ENCODE measurements at places on chromosomes 2 and 18.

DNA sequence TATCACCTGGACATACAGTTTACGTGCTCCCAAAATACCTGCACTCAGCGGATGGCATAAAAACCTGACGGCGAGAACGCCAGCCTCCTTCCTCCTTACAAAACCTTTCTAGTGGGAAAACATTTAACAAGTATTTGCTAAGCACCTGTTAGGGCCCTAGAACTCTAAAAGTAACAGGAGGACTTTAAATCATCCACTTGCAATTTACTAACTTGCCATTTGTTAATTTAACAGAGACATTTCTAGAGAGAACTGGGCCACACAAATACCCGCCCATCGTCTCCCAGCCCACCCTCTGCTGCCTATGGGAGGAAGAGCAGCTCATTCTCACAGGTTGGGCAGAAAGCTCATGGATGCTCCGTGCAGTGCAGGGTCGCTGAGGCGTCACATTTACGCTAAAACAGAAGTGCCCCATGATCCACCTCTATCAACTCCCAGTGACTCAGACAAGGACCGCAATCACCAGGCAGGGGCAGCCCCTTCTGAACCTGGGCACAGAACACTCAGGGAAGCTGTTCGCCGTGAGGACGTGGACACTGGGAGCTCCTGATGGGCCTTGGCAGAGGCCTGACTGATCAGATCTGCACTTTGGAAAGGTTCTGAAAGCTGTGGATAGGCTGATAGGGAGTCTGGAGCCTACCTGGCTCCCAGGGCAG is 106.9 kb downstream of the HDAC4 start:
- no peak for DNase-seq

DNA sequence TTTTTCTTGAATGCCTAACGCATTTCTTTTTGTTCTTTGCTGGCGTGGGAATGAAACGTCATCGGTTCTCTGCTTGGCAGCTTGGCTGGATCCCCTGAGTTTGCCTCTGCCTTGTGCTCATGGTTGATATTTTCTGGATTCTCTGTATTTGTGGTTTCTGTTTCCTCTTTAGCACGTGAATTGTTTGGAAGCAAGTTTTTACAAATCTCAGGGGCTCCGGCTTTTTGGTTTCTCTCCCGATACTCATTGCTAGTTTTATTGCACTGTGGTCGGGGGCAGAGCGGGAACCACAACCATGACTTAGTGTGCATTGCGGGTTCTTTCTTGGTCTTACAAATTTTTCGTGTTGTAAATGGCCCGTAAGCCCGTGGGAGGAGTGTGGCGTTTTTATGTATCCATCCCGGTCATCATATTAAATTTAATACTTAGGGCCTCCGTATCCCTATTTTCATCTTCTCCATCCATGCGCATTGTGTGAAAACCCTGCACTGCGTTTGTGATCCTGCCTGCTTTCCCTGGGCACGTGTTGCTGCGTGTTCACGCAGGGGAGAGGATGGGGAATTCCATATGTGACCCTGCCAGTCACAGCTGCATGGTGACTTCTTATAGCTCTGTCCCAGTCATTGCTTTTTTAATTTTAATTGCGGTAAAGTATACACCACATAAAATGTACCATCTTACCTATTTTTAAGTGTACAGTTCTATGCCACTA is 9.4 kb downstream of the RAMP1 start:
- no peak for DNase-seq

- DNase-seq = no peak
Measured at GRCh38 chr2:194870974-194871535, 786.0 kb upstream of the SLC39A10 start.

GRCh38 chr2:50355891-50356290 is 676.0 kb downstream of the NRXN1 start:
- no peak for DNase-seq

- DNase-seq = no peak
Measured at GRCh38 chr2:42185220-42185921, 16.2 kb downstream of the EML4 start.

GRCh38 chr2:25936889-25937545 is 45.3 kb downstream of the KIF3C start:
- peak; percentile 57 for DNase-seq

DNA sequence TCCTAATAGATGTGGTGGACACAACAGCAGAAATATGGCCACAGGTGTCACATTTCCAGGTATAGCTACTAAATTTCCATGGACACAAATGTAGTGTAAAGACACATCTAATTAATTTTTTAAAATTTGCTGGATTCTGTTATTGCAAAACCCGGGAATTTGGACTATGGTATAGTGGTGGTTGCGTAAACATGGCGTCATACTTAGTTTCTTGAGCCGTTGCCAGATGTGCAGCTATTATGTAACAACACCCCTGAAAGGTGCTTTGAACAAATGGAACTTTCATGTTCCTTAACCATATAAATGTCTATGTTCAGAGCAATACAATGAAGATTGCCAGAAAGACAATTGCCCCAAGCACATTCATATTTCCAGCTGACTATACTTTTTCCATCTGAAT is 85.9 kb downstream of the HRH4 start:
- DNase-seq = no peak

DNA sequence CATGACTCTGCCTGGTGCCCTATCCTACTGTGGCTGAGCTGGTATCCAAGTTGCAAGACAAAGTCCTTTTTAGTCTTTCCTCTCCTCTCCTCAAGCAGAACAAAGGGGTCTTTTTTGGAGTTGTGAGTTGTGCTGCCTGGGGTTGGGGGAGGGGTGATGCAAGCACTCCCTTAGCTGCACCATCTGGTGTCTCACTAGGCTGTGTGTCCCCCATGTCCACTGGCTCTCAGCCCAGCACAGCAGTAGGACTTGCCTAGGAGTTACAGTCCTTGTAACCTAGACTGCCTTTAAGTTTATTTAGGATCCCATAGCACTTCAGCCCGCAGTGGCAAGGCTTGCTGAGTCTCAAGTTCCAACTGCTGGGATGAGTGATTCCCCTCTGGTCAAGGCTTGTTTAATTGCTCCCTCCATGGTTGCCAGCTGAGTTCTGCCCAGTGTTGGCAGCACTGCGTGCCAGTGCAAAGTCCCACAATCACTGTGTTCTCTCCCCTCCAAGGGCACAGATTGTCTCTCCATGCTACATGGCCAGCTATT is 13.2 kb upstream of the ILKAP start:
- DNase-seq = peak; percentile 96

GRCh38 chr18:5627776-5628511 is 84.1 kb upstream of the EPB41L3 start:
- DNase-seq = no peak

GRCh38 chr2:191797500-191797899 is 49.4 kb downstream of the CAVIN2 start:
- no peak for DNase-seq

GRCh38 chr2:237726401-237726830 is 72.2 kb upstream of the RBM44 start:
- no peak for DNase-seq

- no peak for DNase-seq
Measured at GRCh38 chr2:141316103-141316502, 814.7 kb downstream of the LRP1B start.

DNA sequence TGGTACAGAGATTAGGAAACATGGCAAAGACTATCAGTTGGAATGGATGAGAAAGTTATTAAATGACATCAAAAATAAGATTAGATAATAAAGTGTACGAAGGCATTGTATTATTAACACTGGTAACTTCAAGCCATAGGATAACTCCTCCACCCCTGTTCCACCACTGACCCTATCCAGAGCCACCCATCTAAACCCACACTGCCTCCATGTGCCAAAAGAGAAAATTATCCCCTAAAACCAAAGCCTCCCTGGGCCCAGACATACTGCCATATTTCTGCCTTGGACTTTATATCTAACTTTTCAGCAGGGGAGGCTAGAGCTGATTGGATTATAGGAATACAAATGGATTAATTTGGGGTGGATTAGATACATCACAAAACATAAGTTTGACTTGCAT is 443.7 kb downstream of the BCL11A start:
- no peak for DNase-seq

DNA sequence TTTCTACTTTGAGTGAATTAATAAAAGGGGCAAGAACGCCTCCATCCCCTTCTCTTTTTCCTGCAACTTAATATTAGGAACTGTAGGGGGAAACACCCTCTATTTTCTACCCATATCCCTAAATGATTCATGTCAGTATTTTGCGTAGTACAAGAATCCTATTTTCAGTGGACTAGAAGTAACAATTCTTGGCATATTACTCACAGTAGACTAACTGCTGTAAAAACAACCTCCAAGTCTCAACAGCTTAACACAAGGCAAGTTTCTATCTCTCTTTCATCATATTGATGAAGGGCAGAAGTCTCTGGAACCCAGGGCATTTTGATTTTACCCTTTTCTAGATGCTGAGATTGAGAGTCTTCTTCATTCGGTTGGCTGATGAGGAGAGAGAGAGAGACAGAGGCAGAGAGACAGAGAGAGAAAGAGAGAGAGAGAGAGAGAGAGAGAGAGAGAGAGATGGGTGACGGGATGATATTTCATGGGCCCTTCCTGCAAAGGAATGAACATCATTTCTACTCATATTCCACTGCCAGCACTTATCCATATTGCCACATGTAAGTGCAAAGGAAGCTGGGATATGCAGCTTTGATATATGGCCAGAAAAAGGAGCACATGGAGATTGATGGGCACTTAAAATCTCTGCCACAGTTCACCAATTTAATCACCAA is 481.6 kb downstream of the LPIN1 start:
- DNase-seq = no peak

DNA sequence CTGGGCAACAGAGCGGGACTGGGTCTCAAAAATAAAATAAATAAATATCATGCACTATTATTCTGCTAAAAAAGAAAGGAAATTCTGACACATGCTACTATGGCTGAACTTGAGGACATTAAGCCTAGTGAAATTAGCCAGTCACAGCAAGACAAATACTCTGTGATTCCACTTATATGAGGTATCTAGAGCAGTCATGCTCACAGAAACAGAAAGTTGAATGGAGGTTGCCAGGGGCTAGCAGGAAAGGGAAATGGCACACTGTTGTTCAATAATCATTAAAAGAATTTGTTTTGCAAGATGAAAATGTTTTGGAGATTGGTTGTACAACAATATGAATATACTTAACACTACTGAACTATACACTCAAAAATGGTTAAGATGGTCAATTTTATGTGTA is 60.8 kb downstream of the NCKAP1 start:
- no peak for DNase-seq

GRCh38 chr2:134370655-134371445 is 117.0 kb downstream of the MGAT5 start:
- DNase-seq = no peak

DNA sequence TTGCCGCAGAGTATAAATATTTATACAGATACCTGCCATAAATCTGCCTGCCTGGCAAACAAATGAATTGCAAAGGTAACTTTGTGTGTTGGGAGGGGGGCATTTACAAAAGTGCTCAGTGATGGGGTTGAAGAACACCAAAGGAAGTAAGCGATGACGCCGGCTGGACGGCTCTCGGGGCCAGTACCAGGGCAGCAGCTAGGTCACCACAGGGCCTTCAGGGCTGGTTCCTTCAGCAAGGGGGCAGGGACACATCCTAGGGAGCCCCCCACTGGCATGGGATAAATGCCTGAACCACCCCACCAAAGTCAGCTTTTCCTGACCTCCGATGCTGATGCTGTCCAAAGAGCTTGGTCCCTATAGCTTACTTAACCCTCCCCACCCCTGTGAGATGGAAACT is 190.4 kb downstream of the CELF4 start:
- no peak for DNase-seq

DNA sequence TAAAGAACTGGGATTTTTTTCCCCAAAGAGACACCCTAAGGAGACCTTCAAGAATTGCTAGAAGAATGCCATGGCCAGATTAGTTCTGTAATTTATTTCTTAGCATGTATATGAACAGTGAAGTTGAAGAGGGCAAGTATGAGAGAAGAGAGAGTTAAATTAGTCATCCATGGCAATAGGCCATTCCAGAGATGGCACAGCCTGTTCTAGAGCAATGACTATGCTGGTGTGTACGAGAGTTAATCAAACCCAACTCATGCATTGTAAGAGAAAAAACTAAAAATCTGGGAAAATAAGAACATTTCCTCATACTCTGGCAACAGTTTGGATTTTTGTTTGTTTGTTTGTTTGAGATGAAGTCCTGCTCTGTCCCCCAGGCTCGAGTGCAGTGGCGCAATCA is 112.1 kb upstream of the PIK3C3 start:
- DNase-seq = no peak

- no peak for DNase-seq
Measured at GRCh38 chr2:7706791-7707190, 789.6 kb downstream of the RNF144A start.

GRCh38 chr2:116545286-116546068 is 1269.0 kb upstream of the DDX18 start:
- DNase-seq = no peak

GRCh38 chr18:3420919-3421279 is 29.1 kb upstream of the TGIF1 start:
- DNase-seq = no peak

- no peak for DNase-seq
Measured at GRCh38 chr2:84841577-84841976, 39.3 kb downstream of the TRABD2A start.

GRCh38 chr2:84548303-84548702 is 32.0 kb downstream of the DNAH6 start:
- no peak for DNase-seq

DNA sequence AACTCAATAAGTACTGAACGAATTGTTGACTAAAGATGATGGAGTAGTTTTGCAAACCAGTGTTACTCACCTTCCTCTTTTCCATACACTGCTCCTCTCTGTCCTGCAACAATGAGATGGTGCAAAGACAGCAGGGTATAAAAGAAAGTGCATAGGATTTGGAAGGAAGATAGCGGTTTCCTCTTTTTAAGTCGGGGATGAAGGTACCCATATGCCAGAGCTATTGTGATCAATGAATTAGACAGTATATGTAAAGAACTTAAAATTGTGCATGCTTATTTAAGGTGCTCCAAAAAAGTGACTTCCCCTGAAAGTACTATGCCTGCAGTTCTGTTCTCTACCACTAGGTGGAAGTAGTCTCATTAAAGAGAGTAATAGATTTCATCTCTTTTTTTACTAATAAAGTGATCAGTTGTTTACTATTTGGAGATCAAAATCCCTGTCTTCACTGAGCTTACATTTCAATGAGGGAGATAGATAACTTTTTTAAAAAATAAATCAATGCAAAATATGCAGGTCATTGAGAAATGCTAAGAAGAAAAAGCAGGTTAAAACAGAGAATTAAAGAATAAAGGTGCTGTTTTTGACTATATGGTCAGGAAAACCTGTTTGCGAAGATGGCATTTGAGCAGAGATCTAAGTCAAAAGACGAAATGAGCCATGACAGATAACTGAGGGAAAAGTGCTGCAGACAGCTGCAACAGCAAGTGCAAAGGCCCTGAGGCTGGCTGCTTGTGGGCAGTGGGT is 339.7 kb upstream of the SLC14A2 start:
- DNase-seq = no peak

- DNase-seq = no peak
Measured at GRCh38 chr2:111226876-111227700, 106.4 kb downstream of the BCL2L11 start.

GRCh38 chr2:166375195-166375735 is 479 bp downstream of the SCN9A start:
- DNase-seq = peak; percentile 9

Measured in Ammon's horn (tissue), 1 donor.